ENCODE measurements at places on chromosomes 6 and 20.

- DNase-seq, result no peak
These were observed 52.6 kb downstream of the GFRAL start for GRCh38 chr6:55379895-55380294.

GRCh38 chr6:29986179-29986781 is 43.9 kb downstream of the HLA-A start:
- DNase-seq, result no peak

GRCh38 chr20:43983359-43983758 is 68.7 kb downstream of the TOX2 start:
- DNase-seq, result peak; percentile 37

GRCh38 chr20:60680554-60680953 is 571.5 kb upstream of the CDH4 start:
- no peak for DNase-seq

- DNase-seq, result no peak
These were observed 16.5 kb downstream of the XPO5 start for GRCh38 chr6:43559328-43559727.

GRCh38 chr20:56171087-56172012 is 77.2 kb upstream of the MC3R start:
- DNase-seq, result peak; percentile 13

DNA sequence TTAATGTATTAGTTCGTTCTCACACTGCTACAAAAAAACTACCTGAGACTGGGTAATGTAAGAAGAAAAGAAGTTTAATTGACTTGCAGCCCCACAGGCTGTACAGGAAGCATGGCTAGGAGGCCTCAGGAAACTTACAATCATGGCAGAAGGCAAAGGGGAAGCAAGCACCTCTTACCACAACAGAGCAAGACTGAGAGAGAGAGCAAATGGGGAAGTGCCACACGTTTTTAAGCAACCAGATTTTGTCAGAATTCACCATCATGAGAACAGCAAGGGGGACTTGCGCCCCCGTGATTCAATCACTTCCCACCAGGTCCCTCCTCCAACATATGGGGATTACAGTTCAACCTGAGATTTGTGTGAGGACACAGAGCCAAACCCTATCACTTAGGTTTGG is 70.8 kb upstream of the SRSF6 start:
- DNase-seq, result no peak

DNA sequence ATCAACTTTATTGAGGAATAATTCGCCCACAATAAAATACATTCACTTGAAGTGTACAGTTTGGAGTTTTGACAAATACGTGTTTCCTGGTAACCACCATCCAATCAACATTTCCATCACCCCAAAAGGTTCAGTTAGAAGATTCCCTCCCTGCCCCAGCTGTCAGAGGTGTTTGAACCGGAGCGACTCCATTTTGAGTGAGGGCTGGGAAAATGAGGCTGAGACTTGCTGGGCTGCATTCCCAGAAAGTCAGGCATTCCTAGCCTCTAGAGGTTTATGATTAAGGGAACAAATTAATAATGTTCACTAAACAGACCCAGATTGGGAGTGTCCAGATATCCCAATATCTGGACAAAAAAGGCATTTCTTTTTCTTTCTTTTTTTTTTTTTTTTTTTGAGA is 33.0 kb upstream of the BLCAP start:
- no peak for DNase-seq

DNA sequence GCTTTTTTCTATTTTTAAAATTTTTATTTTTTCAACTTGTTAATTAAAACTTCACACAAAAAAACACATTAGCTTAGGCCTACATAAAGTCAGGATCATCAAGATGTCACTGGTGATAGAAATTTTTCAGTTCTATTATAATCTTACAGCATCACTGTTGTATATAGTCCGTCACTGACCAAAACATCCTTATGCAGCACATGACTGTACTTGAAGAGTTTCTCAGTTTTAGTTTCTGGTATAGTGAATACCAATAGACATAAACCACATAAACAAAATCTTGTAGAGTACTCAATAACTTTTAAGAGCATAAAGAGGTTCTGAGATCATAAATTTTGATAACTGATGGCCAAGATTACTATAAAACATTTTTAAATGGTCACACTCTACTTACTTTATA is 71.8 kb downstream of the ASCC3 start:
- DNase-seq, result no peak

- DNase-seq, result peak; percentile 66
These were observed 86.0 kb downstream of the SESN1 start for GRCh38 chr6:109008537-109009235.

DNA sequence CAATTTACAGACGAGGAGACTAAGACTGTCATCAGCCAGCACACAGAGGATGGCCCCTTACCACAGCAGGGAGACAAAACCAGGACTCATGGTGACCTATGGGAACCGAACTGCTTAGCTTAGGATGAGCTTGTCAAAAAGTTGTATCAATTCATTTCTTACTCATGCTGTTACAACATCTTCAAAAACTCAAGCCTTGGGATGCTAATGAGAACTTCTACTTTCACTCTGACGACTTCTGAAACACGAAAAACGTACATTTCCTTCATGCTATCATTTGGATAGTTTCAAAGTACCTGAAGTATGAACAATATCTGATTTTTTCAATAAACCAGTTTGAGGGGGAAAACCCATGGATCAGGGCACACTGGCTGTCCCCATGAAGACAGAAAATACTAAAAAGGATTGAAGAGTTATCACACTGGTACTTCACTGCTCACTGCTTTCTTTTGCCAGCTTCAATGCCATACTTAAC is 31.9 kb downstream of the HIVEP2 start:
- DNase-seq, result no peak

DNA sequence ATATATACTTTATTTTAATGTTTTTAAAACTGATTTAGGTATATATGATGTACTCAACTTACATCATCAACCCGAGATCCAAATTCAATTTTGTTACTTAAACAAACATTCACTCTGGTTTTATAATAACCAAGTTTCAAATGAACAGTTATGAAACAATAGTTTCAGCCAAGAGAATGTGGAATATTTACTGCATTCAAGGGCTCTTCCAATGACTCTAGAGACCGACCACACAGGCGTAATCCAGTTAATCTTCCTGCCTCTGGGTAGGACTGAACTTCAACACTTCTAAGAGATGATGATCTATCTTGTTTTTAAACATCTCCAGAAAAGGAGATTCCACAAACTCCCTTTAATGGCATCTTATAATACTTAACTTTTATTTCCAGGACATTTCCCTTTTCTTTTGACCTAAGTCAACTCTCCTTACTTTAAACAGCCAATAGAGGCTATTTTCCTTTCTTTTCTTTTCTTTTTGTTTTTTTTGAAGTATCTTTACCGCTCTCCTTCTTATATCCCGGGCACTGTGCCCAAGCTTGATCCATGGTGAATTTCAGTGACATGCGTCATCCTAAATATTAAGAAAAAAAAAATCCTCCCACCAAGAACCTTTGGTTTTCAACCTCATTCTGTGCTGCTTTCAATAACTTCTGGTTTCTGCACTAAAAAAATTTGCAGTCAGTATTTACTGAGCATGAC is 110.1 kb downstream of the KIF13A start:
- no peak for DNase-seq

DNA sequence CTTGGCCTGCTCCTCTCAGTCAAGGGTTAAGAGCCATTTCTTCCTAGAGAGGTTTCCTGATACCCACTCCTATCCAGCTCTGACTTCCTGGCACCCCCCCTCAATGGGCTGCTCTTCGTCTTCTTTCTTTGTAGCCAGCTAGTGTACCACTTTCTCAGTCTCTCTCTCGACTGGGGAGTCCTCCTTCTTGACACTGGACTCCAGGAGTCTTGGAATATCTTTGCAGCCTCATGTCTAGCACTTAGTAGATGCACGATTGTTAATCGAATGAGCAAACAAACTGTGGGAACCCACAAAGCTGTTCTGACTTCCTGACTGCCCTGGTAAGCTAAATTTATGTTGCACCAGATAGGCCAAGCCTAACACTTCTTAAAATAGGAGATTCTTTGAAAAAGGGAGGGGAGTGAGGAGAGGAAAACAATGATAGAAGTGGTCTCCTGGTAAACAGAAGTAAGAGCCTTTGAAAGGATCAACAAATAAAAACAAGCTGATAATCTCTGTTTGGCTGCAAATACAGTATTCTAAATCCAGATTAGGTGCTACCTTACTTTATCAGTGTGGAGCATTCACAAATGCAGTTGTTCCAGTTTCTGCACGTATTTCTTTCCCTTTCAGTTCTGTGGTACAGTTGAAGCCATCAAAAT is 160.1 kb upstream of the CITED2 start:
- DNase-seq, result no peak

GRCh38 chr6:21856456-21856825 is 262.9 kb downstream of the SOX4 start:
- DNase-seq, result no peak

- no peak for DNase-seq
These were observed 157.9 kb downstream of the CD83 start for GRCh38 chr6:14275493-14275851.

- no peak for DNase-seq
These were observed 799 bp upstream of the SHPRH start for GRCh38 chr6:145964948-145965366.

- DNase-seq, result no peak
These were observed 67.1 kb downstream of the LRFN2 start for GRCh38 chr6:40520084-40520483.

GRCh38 chr6:170165471-170166117 is 125.3 kb downstream of the DLL1 start:
- no peak for DNase-seq

GRCh38 chr20:19348582-19348981 is 136.1 kb downstream of the SLC24A3 start:
- DNase-seq, result no peak

DNA sequence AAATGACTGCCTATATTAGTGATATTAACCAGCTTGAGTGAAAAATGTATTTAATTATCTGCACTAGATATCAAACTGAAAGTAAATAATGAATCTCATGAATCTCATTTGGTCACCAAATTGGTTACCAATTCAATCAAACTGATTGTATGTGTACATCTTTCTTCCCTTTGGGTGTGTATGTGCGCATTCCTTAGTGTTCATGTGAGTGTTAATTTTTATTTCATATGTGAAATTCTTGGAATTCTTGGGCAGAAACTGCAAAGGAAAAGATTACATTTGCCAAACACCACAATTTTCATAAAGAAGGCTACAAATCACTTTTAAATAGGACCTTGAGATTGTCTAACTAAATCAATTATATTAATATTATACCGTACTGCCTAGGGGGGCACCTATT is 648.4 kb upstream of the MARCKS start:
- DNase-seq, result no peak

GRCh38 chr6:154161689-154162088 is 122.6 kb downstream of the OPRM1 start:
- DNase-seq, result no peak

- DNase-seq, result no peak
These were observed 20.3 kb upstream of the ZFAND3 start for GRCh38 chr6:37799263-37799644.

- DNase-seq, result no peak
These were observed 11.5 kb downstream of the RBM24 start for GRCh38 chr6:17292600-17293133.

DNA sequence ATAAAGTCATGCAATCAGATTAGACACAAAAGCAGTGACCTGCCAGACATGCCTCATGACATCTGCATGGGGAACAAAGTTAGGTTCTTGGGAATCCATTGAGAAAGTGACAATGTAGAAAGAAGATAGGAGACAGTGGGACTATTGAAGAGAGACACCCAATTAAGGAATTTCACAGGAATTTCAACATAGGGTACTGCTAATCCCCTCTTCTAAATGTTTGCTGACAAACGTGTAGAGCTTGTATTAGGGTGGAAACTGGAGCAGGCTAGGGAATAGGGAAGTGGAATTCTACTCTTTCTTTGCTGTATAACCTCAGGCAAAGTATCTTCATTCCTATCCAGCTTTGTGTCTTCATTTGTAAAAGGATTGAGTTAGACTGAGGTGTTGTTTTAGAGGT is 409.4 kb upstream of the SASH1 start:
- DNase-seq, result no peak

DNA sequence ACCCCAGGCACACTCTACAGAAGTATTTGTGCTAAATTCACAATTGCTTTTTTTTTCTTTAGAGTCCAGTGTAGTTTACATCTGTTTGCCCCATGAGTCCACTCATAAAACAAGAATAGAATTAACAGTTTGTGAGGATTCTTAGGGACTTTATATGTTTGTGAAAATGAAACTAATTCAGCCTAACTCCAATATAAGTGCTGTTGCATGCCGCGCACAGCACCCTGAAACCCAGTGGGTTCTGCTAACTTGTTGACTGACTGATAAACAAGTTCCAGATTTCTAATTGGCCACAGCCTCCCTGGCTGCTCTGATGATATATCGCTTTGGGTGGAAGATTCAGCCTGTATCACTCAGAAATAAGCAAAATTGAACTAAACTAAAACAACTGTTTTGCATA is 561.4 kb downstream of the PKHD1 start:
- no peak for DNase-seq

DNA sequence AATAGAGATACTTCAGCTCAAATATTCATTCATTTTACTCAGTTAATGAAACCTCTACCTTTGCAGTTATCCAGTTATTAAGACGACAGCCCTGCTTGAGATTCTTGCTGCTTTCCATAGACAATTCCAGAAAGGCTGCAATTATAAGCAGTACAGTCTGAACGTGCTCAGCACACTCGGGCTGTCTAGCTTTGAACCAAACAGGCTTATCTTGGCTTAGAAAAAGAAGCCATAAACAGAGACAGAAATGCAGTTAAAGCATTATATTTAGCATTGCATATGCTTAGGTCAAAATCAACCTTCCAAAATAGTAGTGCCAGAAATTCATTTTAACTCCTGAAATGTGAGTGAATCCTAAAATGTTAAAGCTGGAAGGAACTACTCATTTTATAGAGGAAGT is 204.1 kb upstream of the KCNQ5 start:
- no peak for DNase-seq
